ENCODE measurements at places on chromosomes 2 and 18. TPM values are rescaled to one million over a fixed set of nuclear protein-coding genes. Genes with fewer than 3 reads are reported as not detected.

Gene VWC2L
- not detected for total RNA-seq

Gene CD8A
- 0.60 TPM for total RNA-seq

Gene ADAM23
- 8.4 TPM for total RNA-seq

Gene CLEC4F
- not detected for total RNA-seq

Gene ITM2C
- 79.2 TPM for total RNA-seq

Gene SETBP1
- 0.47 TPM for total RNA-seq

Gene RAPGEF4
- 0.29 TPM for total RNA-seq

Gene RNPEPL1
- 67.2 TPM for total RNA-seq

Gene PFN4
- 1.1 TPM for total RNA-seq

Gene WDCP
- total RNA-seq: 12.1 TPM

Gene RESP18
- not detected for total RNA-seq

Gene ALK
- not detected for total RNA-seq

Gene CTNNA2
- 0.23 TPM for total RNA-seq

Gene ASTL
- total RNA-seq: not detected

Gene ANKRD23
- total RNA-seq: 1.5 TPM

Gene LRP2
- total RNA-seq: 0.06 TPM

Gene NMS
- not detected for total RNA-seq

Gene AGXT
- not detected for total RNA-seq

Gene CDK15
- total RNA-seq: not detected

Gene KIAA1328
- total RNA-seq: 1.4 TPM

Gene ABCB11
- not detected for total RNA-seq

Gene USP40
- total RNA-seq: 28.6 TPM

Gene ACVR1C
- not detected for total RNA-seq

Data from A549 treated with Mapracorat at 1 μM for 4 hours (cell line).